ENCODE measurements at places on chromosomes 13 and 19.

- no peak for DNase-seq
Measured at GRCh38 chr13:67292886-67293285, 62.8 kb upstream of the PCDH9 start.

DNA sequence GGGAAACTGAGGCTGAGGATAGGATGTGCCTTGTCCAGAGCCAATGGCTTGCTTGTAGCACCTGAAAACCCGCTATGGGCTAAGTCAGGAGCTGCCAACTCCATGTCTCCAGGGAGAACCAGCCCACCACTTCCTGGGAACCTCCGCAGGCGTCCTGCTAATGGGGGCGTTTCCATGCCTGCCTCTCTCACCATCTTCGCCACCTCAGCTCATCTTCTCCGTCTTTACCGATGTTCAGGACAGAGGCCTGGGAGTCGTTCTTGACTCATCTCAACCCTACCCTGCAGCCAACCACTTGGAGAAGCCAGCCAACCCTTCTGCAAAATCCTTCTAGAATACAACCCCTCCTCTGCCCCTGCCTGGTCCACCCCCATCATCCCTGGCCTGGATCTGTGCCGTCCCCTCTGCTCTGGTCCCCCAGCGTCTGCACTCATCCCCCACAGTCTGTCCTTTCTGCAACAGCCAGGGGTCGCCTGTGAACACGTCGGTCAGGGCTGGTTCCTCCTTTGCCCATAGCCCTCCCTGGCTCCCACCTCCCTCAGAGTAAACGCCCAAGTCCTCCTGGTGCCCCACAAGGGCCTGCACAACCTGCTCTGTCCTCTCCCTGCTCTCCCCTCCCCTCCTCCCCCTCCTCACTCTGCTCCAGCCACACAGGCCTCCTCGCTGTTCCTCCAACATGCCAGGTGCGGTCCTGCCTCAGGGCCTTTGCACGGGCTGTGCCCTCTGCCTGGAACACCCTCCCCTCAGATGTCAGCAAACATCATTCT is 31.0 kb downstream of the PTPRS start:
- DNase-seq = peak; percentile 8

DNA sequence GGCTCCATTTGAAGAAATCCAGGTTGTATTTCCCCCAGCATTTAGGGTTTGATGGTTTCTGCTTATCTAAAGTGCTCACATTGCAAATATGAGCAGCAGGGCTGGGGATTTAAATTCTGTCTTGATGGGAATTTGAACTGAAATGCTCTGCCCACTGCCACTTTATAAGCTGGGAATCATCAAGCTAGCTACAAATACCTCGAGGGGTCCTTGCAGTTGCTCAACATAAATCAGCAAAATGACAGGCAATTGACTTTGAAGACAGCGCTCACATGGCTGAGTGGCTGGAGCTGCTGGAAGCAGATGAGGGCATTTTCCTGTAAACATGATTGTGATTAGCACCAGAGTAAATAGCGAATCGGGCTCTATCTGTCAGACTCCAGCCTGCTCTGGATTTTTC is 39.4 kb upstream of the MEDAG start:
- no peak for DNase-seq

DNA sequence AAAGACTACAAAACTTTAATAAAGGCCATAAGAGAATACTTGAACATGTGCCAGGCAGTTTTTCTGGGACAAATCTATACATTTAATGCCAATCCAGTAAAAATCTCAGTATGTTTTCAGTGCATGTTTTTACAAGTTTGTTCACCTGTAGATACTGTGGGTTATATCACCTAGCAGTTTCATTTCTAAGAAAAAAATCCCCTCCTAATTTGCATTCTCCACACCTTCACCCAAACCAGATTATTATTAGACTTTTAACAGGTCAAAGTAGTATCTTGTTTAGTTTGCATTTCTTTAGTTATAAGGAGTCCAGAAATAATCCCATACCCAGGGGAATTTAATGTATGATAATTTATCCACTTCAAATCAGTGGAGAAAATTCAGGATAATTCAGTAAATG is 17.0 kb upstream of the LPAR6 start:
- DNase-seq = no peak

GRCh38 chr13:45826731-45827130 is 24.8 kb downstream of the SIAH3 start:
- no peak for DNase-seq

DNA sequence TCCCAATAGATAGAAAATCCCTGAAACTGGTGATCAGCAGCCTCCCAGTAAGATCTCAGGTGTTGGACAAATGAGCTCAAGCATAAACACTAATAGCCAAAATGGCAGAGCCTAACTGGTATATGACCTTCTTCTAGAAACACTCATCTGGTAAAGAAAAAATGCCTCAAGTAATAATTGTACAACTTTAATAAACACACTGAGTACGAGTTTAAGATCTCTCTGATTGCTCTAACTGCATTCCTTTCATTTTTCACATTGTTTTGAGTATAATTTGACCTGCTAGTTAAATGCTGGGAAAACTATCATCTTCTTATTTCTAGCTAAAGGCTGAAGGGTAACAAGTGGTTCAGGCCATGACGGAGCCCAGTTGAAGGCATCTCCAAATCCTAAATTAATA is 2009.5 kb upstream of the PCDH20 start:
- DNase-seq = no peak

GRCh38 chr19:43422000-43422688 is 7.5 kb downstream of the TEX101 start:
- DNase-seq = no peak

DNA sequence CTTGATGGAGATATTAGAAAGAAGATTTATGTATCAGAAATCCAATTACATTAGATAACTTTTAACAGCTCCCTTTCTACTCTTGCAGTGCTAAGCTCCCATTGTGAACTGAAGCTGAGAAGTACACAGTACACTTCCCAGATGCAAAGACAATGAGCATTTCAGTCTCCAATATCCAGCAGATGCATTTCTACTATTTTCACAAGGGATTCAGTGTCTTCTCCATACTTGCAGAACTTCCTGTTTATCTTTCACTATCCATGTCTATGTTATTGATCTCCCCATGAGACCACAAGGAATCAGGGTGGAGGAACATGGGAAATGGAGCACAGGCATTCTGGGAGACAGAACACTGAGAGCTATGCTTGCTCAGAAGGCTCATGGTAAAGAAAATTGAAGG is 207.5 kb downstream of the ENOX1 start:
- DNase-seq = no peak

DNA sequence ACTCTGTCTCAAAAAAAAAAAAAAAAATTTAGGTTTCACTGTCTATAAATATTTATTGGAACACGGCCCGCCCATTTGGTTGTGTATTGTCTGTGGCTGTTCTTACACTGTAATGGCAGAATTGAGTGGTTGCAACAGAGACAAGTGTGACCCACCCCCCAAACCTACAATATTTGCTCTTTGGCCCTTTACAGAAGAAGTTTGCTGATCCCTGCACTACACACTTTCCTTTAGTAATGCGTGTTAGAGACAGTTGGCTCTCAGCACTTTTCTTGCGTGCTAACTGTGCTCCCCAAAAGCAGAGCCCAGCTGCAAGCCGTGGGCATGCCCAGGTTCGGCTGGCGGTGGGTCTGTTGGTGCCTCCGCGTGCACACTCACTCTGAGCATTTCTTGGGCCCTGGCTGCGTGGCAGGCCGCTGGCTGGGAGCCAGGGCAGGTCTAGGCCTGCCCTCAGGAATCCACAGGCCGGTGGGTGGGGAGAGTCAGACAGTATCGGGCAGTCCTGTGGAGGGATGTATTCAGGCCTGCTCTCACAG is 72.6 kb downstream of the SIPA1L3 start:
- peak; percentile 67 for DNase-seq

- no peak for DNase-seq
Measured at GRCh38 chr19:21498651-21499050, 6.8 kb upstream of the ZNF429 start.

DNA sequence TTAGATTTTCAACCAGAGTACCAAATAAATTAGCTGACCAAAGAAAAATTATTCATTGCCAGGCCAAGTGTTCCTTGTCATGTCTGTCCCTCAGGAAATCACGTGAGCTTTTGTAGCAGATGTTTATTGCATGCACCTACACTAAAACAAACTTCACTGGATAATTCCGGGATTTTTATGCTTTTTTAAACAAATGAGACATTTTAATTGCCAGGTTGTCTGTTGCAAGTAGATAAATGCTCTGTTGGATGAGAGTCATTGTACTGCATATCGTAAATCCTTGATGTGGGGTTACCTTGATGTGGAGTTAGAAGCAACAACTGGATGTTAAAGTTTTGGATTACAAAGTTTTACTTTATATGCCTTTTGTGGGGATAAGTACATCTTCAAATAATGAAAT is 1187.7 kb upstream of the PCDH9 start:
- no peak for DNase-seq

DNA sequence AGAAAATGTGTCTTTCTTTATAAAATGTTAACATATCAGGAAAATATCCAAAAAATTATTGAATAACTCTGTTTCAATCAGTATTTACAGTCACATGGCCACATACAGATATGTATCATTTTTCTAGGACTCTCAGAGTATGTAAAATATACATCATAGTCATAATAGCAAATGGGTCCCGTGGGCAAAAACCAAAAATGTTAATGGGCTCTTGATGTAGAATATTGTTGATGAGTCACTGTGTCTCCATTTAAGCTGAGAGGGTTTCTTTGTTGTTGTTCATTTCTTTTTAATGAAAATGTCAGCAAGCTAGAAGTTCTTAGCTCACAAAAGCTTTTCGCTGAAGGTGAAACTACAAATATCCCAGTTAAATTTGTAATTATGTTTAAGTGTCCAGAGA is 1713.1 kb upstream of the PCDH20 start:
- no peak for DNase-seq

GRCh38 chr13:46377554-46377953 is 9.5 kb downstream of the RUBCNL start:
- DNase-seq = no peak

GRCh38 chr13:96052656-96053002 is 572 bp downstream of the UGGT2 start:
- DNase-seq = peak; percentile 50

DNA sequence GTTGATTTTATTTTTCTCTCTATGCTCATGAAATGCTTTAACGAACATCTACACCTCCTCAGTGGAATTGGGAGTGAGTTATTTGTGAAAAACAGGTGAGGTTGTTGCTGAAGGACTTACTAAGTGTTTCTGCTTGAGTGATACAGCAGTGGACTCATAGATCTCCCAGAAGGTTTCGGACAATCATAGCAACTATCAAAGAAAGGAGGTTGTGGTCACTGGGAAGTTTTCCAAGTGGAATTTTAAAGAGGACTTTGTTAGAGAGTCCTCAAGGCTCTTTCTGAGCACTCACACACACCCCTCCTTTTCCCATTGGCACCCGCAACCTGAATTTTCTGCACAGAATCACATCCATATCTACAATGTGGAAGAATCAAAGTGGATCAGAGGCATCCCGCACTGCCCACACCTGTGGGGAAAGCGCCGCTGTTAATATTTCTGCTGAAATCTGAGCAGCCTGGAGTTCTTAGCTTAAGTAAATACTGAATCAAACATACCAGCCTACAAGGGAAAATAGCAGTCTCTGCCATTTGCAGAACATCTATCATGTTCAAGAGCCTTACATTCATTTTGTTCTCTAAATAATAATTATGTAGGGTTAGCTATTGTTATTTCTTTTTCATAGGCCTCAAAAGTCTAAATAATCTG is 719.4 kb downstream of the DIAPH3 start:
- peak; percentile 72 for DNase-seq

GRCh38 chr13:26067601-26068000 is 15.8 kb upstream of the SHISA2 start:
- DNase-seq = no peak

GRCh38 chr19:3404324-3405260 is 38.2 kb downstream of the NFIC start:
- DNase-seq = no peak

- no peak for DNase-seq
Measured at GRCh38 chr13:78228940-78229339, 310.3 kb upstream of the EDNRB start.

Measured in NCI-H2171 treated with DMSO at 0.1 percent for 48 hours (cell line).